ENCODE measurements at places on chromosomes 12 and 14. TPM values are rescaled to one million over a fixed set of nuclear protein-coding genes. Genes with fewer than 3 reads are reported as not detected.

Gene RNF41
- total RNA-seq, result 112 TPM

Gene PITPNM2
- total RNA-seq, result 4.2 TPM

Gene ACOT4
- 1.7 TPM for total RNA-seq

Gene OR4L1
- total RNA-seq, result not detected

Gene TESPA1
- not detected for total RNA-seq

Gene PRIMA1
- total RNA-seq, result not detected

Gene KLHL33
- 0.43 TPM for total RNA-seq
